ENCODE measurements at places on chromosomes 1 and 21.

DNA sequence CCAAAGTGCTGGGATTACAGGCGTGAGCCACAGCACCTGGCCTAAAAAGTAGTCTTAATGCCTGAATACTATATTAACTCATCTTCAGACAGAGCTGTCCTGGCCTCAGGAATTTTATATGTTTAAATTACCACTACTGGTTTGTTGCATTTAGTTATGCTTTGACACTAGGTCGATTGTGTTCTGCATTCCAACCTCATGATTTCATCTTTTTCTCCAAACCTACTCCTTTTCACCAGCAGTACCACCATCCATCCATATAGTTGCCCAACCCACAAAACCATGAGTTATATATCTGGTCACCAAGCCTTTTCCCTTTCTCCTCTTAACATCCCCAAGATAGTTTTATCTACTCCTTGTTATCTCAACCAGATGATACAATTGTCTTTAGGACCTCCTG lies 22.6 kb downstream of the FMO5 start:
- no peak for DNase-seq

DNA sequence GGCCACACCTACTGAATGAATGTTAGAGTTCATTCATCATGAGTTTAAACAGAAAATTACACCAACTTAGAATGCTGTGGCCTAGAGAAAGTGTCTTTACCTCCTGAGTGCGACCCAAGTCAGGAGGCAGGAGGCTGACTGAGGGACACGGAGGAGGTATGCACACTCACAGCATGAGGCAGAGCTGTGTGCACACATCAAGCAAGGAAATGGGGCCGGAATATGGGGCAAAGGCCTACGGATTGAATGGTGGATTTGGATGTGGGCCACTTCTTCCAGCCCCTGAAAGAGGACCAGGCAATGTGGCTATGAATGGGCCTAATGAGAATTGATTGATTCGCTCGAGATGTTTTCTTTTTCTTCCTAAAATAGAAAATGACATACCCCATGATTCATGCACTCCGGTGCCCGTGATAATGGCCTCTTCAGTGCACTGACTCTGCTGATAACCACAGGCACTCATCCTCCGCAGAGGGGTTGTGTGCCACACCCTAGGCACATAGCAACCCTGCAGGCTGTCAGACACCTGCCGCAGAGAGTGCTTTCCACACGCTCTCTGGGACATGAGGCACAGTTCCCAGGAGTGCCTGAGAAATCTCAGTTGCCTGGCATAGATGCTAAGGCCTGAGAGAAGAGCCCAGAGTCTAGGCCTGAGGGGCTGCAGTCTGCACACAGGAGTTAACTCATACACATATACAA lies 155.5 kb downstream of the GLUL start:
- no peak for DNase-seq

- DNase-seq = no peak
Observed at GRCh38 chr1:54551891-54552290, 3.9 kb downstream of the ACOT11 start.

GRCh38 chr21:43741423-43742096 lies 22.6 kb downstream of the PDXK start:
- no peak for DNase-seq

DNA sequence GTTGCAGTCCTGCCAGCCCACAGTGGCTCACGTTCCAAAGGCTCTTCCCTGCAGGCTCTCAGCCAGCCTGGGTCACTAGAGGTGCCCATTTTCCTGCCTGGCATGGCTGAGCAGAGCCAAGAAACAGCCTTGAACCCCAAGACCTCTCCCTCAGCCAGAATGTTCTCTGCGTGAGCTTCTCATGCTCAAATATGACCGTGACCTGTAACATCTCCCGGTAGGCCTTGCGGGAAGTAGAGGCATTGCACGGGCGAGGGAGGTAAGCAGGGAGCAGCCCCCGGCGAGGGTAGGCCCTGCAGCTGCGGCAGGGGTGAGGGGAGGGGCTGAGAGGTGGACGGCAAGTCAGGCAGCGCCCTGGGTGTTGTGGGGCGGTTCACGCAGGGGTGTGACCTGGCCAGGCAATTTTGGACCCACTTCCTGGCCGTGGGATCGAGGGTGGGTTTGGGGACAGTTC lies 20.0 kb downstream of the RRP1 start:
- no peak for DNase-seq

GRCh38 chr1:199163670-199164069 lies 524.8 kb downstream of the PTPRC start:
- no peak for DNase-seq

- DNase-seq = no peak
Observed at GRCh38 chr1:191528275-191528674, 630.0 kb upstream of the RGS18 start.

DNA sequence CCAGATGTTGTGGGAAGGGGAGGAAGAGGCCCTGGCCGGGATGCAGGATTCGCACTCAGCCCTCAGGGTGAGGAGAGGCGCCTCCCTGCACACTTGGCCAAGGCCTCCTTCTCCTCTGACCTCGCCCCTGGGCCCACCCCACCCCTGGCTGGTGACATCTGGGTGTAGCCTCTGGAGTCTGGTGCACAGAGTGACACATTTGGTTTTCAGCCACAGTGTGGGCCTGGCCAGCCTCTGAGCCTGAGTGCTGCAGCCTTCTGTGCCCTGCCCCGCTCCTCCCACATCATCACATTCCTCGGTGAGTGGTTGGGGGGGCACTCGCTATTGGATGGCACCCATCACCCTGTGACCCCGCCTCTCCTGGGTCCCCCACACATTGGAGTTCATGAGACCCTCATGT lies 45.8 kb downstream of the PRDM16 start:
- DNase-seq = no peak

DNA sequence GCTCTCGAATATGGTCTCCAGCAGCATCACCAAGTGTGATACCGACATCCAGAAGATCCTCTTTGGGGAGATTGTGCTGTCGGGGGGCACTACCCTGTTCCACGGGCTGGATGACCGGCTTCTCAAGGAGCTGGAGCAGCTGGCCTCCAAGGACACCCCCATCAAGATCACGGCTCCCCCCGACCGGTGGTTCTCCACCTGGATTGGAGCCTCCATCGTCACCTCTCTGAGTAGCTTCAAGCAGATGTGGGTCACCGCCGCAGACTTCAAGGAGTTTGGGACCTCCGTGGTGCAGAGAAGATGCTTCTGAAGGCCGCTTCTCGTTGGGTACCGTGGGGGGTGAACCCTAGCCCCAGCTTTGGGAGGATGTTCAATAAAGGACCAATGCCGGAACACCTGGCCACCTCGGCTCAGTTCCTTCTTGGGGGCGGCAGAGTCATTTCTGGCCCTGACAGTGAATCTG lies 1.3 kb downstream of the ACTRT2 start:
- DNase-seq = no peak

- DNase-seq = no peak
Observed at GRCh38 chr1:232704694-232705680, 75.1 kb upstream of the SIPA1L2 start.

GRCh38 chr21:21973806-21974205 lies 975.6 kb downstream of the NCAM2 start:
- no peak for DNase-seq

DNA sequence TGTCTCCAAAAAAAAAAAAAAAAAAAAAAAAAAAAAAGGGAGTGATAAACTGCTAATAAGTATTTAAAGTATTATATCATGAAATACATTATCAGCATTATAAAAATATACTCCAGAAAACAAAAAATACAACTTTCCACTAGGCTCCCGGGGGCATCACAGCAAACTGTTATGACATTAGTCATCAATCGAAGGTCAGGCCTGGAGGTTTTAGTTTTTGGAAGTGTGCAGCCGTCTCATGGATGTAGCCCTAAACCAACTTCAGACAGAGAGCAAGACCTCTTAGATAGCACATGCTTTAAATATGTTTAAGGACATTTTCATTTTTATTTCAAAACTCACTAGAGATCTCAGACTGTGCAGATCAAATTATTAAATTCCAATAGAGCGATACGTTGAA lies 106.3 kb downstream of the RERE start:
- DNase-seq = no peak

GRCh38 chr1:23661887-23662286 lies 29.7 kb upstream of the RPL11 start:
- DNase-seq = no peak

DNA sequence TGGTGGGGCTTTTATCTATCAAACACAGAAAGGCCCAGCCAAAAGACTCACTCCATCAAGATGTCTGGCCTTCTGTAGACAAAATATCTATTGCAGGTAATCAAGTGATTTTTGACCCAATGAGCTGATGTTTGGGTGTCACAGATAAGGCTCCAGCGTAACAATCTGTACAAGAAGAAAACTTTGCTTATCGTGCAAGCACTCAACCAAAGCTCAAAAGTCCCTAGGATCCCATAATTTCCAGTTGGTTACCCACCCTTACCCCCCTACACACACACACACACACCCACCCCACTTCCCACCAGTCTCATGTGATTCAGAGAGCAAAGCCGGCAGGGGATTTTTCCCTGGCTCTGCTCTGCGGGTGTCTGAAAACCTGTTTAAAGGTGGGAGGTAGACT lies 5.8 kb downstream of the ITPKB start:
- DNase-seq = no peak

GRCh38 chr1:5634893-5635292 lies 357.3 kb downstream of the NPHP4 start:
- no peak for DNase-seq

DNA sequence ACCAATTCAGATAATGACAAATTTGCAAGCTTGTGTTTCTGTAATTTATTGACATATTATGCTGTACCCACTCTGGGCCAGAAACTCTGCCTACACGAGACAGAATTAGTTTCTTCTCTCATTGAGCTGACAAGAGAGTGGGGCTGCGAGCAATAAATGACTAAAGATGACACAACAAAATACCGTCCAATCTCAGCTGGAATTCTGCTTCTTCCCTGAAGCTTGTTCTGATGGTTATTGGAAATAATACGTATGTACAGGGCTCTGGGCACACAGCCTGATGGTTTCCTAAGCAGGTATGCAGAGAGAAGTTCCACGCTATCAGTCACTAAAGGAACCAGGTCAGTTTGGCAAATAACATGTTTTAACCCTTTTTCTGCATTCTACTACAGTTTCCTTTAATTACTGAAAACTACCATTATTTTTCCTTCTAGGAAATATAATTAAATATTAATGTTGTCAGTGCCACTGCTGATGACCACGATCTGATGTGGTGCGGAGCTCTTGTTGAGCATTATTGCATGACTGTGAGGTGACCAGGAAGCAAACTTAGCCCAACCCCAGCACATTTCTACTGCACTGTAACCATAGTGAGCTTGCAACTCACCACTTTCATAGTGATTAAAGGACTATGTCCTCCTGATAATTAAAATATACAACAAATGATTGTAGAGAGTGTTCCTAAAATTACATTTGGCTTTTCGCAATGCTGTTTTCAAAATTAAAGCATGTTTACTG lies 221.4 kb upstream of the L1TD1 start:
- no peak for DNase-seq
